M059J (cell line): ENCODE measurements at places on chromosomes 4 and X.

DNA sequence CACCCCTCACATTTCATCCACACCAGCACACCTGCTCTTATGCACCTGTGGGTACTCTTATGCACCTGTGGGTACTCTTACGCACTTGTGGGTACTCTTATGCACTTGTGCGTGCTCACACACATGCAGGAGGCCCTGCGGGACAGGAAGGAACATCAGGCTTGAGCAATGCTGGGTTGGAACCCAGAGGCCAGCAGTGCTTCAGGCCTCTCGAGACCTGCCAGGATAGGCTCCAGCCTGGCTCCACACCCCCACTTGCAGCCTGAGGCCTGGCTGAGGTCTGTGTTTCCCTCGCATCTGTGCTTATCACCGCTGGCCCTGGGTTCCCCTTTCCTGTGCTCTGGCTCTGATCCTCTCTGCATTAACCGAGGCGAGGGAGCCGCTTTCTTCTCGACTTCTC, 34.7 kb downstream of the SORCS2 start:
- no peak for DNase-seq

- no peak for DNase-seq
These were observed 751 bp upstream of the DOK7 start for GRCh38 chr4:3462321-3462789.

- no peak for DNase-seq
These were observed 84.8 kb downstream of the NEUROG2 start for GRCh38 chr4:112431158-112431557.

DNA sequence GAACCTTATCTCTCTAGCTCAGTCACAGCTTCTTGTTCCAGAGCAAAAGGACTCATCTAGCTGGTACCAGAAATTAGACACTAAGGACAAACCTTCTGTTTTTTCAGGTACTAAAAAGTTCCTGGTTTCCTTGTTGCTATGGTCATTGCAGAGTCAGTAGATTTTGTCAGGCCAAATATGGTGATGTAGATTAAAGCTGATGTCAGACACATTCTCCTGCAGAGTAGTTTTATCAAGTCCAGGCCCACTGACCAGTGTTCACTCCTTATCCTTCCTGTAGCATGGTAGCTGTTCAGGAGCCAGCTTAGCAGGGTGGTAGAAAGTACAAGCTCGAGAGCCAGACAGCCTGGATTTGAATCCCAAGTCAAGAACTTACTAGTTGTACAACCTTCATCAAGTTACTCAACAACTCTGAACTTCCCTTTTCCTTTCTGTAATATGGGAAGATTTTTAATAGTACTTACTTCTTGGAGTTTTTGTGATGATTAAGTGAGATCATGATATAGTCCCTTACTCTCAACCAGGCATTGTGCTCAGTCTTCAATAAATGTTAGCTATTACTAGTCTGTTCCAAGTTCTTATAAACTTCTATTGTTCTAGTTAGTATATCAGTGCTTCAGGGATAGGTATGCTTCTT, 17.9 kb downstream of the OCRL start:
- DNase-seq: no peak
